Activated CD4-positive, alpha-beta memory T cell treated with anti-CD3 and anti-CD28 coated beads, Interleukin-2, amount 10 ng/mL, durations not matched to agents 7 days and 5 days (primary cell): ENCODE measurements at places on chromosomes 5 and 9. TPM values are rescaled to one million over a fixed set of nuclear protein-coding genes. Genes with fewer than 3 reads are reported as not detected.
A peak's percentile ranks its signal among the peaks of the same experiment; 100 is the strongest.

DNA sequence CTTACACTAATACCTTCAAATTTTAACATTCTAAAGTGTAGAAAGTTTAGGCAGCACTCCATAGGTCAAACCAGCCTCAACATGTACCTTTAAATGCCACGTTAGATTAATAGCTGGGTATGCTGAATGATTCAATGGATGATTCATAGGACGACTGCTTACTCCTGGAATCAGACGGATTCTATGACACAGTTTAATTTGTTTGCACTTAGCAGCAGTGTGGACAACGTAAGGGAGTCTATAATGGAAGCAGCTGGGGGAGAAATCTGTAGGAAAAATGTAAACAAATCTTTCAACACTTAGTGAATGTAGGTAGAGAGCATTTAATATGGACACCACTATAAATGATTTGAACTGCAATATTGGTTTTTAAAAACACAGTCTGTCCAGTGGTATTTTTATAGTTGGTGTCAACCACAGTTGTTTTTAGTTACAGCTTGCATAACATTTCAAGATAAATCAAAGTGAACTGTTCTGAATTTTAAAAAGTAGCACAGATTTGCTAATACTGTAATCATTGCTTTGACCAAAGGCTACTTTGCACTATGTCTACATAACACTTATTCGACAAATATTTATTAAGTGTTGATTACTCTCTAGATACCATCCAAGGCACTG lies 701.5 kb upstream of the MEF2C start:
- DNase-seq, result no peak
- no peak overlapping the region for H3K27ac ChIP-seq
- H3K27me3 ChIP-seq, result no peaks in the 10 kb centered on the region
- no peaks in the 10 kb centered on the region for H3K4me1 ChIP-seq

- no peaks in the 10 kb centered on the region for H3K4me1 ChIP-seq
- no peak overlapping the region for H3K4me3 ChIP-seq
- DNase-seq, result no peak
- H3K27me3 ChIP-seq, result no peaks in the 10 kb centered on the region
- no peaks in the 10 kb centered on the region for H3K36me3 ChIP-seq
- no peak overlapping the region for H3K27ac ChIP-seq
Observed at GRCh38 chr9:83422527-83422926, 115.7 kb downstream of the FRMD3 start.

DNA sequence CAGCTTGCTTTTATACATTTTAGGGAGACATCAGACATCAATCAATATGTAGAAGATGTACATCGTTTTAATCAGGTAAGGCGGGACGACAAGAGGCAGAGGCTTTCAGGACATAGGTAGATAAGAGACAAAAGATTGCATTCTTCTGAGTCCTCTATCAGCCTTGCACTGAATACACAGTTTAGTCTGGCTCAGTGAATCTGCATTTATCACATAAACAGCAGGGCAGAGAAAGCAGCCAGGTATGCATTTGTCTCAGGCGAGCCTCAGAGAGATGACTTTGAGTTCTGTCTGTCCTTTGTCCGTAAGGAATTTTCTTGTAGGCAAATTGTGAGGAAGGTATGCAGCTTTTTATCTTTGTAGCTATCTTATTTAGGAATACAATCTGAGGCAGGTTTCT lies 202.8 kb upstream of the TAS2R1 start:
- DNase-seq, result no peak
- no peak overlapping the region for H3K4me3 ChIP-seq
- H3K36me3 ChIP-seq, result no peaks in the 10 kb centered on the region
- H3K27ac ChIP-seq, result no peak overlapping the region
- H3K4me1 ChIP-seq, result no peaks in the 10 kb centered on the region

GRCh38 chr5:124678468-124678867 lies 68.0 kb downstream of the ZNF608 start:
- no peaks in the 10 kb centered on the region for H3K27me3 ChIP-seq
- no peak overlapping the region for H3K4me3 ChIP-seq
- H3K4me1 ChIP-seq, result no peaks in the 10 kb centered on the region
- no peak overlapping the region for H3K27ac ChIP-seq

Gene LRRC14B
- not detected for total RNA-seq

DNA sequence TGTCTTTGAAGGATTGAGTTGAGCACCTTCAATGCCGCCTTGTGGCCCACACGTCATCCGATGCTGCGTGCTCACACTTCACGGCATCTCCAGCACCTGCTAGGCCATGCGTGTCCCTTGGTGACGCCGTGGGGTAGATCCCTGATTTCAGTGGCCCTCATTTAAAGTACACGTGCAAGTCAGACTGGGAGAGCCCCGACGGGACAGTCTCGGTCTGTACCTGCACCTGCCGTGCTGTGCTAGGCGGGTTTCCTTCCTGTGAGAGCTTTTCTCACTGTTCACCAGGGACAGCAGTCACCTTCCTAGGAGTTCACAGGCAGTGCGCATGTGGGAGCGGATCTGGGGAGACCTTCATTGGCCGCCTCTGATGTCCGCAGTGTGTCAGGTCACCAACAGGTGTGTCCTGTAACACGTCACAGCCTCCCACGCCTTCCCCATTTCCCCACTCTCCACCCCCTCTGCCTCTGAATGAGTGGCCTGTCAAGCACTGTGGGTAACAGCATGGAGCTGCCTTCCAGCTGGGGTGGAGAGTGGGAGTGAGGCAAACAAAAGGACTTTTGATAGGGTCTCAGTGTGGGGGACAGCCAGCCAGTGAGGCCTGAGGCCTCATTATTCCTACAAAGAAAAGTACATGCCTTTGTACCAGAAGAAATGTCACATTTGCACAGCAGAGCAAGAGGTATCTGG lies 236.4 kb downstream of the FANCC start:
- DNase-seq, result no peak
- H3K36me3 ChIP-seq, result peaks cover 5% of the 10 kb centered on the region
- H3K27ac ChIP-seq, result no peak overlapping the region
- H3K27me3 ChIP-seq, result no peaks in the 10 kb centered on the region
- H3K4me1 ChIP-seq, result no peaks in the 10 kb centered on the region

DNA sequence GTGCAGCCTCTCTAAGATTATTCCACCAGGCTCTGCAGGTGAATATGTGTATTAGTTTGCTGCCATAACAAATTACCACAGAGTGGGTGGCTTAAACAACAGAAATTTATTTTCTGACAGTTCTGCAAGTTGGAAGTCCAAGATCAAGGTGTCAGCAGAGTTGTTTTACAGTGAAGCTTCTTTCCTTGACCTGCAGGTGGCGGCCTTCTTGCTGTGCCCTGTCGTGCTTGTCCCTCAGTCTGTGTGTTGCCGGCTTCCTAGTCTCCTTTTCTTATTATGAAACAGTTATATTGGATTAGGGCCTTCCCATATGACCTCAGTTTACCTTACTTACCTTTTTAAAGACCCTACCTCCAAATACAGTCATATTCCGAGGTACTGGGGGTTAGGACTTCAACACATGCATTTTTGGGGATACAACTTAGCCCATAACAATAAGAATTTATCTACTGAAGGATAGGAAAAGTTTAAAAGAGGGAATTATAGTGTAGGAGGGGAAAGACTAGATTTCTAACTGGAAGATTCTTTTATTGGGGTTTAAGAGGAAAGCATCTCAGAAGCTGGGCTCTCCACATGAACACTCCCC lies 97.4 kb downstream of the OSTF1 start:
- DNase-seq, result peak; percentile 62
- H3K4me3 ChIP-seq, result no peak overlapping the region
- H3K27me3 ChIP-seq, result no peaks in the 10 kb centered on the region
- peaks cover 34% of the 10 kb centered on the region for H3K4me1 ChIP-seq
- no peak overlapping the region for H3K27ac ChIP-seq
- H3K36me3 ChIP-seq, result peaks cover 23% of the 10 kb centered on the region

GRCh38 chr5:178535299-178536175 lies 54.7 kb downstream of the COL23A1 start:
- H3K27me3 ChIP-seq, result no peaks in the 10 kb centered on the region
- DNase-seq, result no peak

- H3K4me1 ChIP-seq, result no peaks in the 10 kb centered on the region
- H3K27ac ChIP-seq, result no peak overlapping the region
- DNase-seq, result no peak
Observed at GRCh38 chr5:156170351-156170961, 156.5 kb upstream of the SGCD start.

DNA sequence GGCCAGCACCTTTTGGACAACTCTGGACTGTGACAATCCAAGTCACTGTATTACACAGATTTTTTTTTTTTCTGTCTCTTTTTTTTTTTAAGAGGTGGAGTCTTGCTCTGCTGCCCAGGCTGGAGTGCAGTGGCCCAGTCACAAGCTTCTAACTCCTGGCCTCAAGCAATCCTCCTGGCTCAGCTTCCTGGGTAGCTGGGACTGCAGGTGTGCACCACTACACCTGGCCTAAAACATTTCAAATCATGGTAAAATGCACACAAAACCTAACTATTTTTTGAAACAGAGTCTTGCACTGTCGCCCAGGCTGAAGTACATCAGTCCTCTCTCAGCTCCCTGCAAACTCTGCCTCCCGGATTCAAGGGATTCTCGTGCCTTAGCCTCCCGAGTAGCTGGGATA lies 7.2 kb upstream of the N4BP3 start:
- H3K27ac ChIP-seq, result no peak overlapping the region
- DNase-seq, result no peak
- H3K4me3 ChIP-seq, result no peak overlapping the region
- no peaks in the 10 kb centered on the region for H3K36me3 ChIP-seq

DNA sequence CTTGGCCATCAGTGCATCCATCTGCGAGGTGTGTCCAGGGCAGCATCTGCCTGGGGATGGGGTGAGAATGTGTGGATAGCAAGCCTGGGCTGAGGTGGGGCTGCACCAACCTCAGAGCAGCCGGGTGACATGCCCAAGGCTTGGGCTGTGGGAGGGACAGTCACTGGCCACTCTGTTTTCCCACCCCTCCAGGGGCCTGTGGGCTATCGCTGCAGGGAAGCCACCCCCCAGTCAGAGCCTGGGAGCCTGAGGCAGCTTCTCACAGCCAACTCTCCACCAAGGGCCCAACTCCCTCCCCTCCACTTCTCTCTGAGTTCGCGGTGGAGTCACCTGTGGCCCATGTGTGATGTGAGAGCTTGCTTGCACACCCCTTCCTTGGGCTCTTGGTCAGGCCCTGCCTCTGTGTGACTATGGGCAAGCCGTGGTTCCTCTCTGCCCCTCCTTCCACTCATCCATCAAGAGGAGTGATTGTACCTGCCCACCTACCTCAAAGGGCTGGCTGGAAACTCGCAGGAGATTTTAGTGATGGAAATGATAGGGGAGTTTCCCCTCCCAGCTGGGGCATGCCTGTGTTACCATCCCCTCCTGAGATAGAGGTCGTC lies 54.8 kb downstream of the DAB2IP start:
- peaks cover 15% of the 10 kb centered on the region for H3K4me1 ChIP-seq
- no peak overlapping the region for H3K4me3 ChIP-seq
- no peak for DNase-seq
- peaks cover 39% of the 10 kb centered on the region for H3K27me3 ChIP-seq
- H3K27ac ChIP-seq, result no peak overlapping the region

Gene RLN2
- 3.2 TPM for total RNA-seq

Gene WHRN
- total RNA-seq, result 4.8 TPM

- no peaks in the 10 kb centered on the region for H3K36me3 ChIP-seq
- H3K27me3 ChIP-seq, result no peaks in the 10 kb centered on the region
- no peak for DNase-seq
- no peaks in the 10 kb centered on the region for H3K4me1 ChIP-seq
- no peak overlapping the region for H3K4me3 ChIP-seq
- no peak overlapping the region for H3K27ac ChIP-seq
Observed at GRCh38 chr5:84718377-84718776, 333.7 kb upstream of the EDIL3 start.

DNA sequence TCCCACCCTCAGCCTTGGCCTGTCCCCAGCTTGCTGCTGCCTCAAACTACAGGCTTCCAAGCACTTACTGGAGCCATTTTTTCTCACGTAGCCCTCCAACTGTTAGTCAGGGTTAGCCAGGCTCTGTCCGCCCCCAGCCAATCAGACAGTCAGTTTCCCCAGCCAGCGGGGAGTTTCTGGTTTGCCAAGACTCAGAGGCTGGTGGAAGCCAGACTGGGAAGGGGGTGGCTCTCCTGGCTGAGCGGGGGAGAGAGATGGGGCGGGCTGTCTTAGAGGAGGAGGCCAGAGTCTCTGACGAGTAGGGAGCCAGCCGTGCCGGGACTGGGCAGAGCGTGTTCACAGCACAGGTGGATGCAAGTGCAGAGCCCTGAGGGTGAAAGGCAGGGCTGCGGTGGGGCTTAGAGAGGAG lies 15.3 kb downstream of the PROP1 start:
- H3K36me3 ChIP-seq, result no peaks in the 10 kb centered on the region
- H3K4me3 ChIP-seq, result no peak overlapping the region
- no peak for DNase-seq
- no peak overlapping the region for H3K27ac ChIP-seq
- H3K4me1 ChIP-seq, result peaks cover 4% of the 10 kb centered on the region
- H3K27me3 ChIP-seq, result peaks cover 45% of the 10 kb centered on the region

DNA sequence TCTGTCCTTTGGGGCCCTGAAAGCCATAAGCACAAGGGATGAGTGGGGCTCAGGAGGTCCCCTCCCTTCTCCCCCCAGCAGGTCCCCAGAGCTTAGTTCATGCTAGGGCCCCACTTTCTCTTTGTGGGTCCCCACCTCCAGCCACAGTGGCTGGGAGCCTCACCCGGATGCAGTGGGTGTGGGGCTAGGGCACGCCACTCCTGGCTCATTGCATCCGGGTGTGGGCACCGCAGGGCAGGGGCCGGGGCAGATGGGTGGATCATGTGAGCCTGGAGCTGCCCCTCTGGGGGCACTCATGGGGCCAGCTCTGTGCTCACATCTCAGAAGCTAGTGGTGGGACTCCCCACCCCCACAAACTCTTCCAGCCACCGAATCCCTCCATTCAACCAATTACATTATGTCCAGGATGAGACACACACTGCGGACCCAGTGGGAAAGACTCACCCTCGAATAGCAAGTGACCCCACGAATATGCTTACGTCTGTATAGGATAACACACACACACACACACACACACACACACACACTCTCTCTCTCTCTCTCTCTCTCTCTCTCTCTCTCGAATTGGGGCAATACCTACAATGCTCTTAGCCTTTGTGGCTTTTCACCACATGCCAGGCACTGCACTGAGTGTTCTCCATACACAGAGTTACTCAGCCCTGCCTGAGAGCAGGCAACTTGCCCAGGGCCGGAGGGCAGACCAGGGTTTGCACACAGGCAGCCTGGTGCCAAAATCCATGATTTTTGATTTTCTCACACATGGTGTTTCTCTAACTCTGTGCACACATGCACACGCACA lies 16.8 kb upstream of the PHYKPL start:
- H3K27me3 ChIP-seq, result no peaks in the 10 kb centered on the region
- peak overlapping the region; percentile 16 for H3K4me3 ChIP-seq
- H3K27ac ChIP-seq, result peak overlapping the region; percentile 75
- H3K4me1 ChIP-seq, result peaks cover 21% of the 10 kb centered on the region
